ENCODE measurements at places on chromosomes 6 and 20.
A peak's percentile ranks its signal among the peaks of the same experiment; 100 is the strongest.

DNA sequence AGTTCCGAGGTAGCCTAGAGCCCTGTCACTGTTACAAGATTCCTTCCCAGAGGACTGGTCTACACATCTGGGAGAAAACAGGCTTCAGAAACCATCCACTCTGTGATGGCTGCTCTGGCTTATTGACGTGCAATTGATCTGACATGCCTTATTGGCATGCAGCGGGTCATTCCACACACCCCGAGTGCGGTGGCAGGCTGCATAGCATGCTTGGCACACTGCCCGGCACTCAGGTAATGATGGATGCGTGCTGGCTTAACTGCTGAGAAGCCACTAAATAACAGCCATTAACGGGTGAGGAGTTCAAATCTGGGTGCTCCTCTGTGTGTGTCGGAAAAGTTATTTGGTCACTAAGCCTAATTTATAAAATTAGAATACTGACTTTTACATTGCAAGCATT, 67.9 kb upstream of the CDH4 start:
- DNase-seq: peak; percentile 5

GRCh38 chr6:79421707-79422484, 115.3 kb downstream of the LCA5 start:
- DNase-seq: no peak

- DNase-seq: no peak
Measured at GRCh38 chr6:93226822-93227221, 192.5 kb downstream of the EPHA7 start.

DNA sequence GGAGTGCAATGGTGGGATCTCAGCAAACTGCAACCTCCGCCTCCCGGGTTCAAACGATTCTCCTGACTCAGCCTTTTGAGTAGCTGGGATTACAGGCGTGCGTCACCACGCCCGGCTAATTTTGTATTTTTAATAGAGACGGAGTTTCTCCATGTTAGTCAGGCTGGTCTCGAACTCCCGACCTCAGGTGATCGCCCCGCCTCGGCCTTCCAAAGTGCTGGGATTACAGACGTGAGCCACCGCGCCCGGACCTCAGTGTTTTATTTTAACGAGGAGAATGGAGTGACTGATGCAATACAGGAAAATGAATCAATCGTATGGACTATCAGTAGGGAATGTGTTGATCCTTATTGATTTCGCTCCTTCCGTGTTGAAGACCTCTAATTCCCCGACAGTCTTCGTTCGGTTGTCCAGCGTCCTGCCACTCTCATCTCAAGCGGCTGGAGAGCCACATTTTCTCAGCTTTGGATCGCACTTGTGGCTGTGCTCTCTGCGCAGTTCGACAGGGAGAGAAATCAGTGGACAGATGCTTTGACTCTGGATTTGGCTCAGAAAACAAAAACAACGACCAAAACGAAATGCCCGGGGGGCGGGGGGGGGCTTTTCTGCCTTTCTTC, 166.2 kb downstream of the TRIM27 start:
- no peak for DNase-seq

- no peak for DNase-seq
Measured at GRCh38 chr20:4066551-4066950, 51.2 kb upstream of the RNF24 start.

DNA sequence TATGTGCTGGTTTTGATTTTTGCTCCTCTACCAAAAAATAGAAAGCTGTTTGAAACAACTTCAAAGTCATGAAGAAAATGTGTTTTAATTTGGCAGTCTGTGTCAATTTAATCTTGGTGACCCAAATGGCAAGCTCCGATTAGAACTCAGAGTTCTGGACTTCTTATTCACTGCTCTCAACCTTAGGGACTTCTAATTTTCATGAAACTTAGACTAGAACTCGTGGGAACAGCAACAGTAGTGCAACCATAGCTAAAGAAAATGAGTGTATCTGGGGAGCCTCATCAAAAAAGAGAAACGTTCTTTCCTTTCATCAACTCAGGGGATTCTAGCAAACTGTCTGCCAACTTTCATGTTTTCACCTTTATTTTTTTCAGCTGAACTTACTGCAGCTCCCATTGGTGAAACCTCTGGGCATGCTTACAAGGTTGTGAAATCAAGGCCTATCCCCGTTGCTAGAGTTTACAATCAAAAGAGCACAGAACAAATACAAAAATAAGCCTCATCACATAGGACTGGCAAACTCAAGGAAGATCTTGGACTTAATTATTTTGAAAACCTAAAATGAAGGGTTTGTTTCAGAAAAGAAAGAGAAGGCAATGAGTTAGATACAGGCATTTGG, 114.0 kb upstream of the HSF2 start:
- no peak for DNase-seq

GRCh38 chr6:110130362-110130761, 49.1 kb downstream of the WASF1 start:
- DNase-seq: no peak
